ENCODE measurements at places on chromosomes 2 and 18. TPM values are rescaled to one million over a fixed set of nuclear protein-coding genes. Genes with fewer than 3 reads are reported as not detected.

Gene KCNJ3
- not detected for total RNA-seq

Gene UNC80
- total RNA-seq = not detected

Gene MEP1B
- total RNA-seq = not detected

Gene ZFAND2B
- total RNA-seq = 32.8 TPM

Gene ST6GAL2
- total RNA-seq = under 0.01 TPM

Gene GLB1L
- 6.6 TPM for total RNA-seq

Gene CNTNAP5
- total RNA-seq = not detected

Gene ATP6V1C2
- 0.43 TPM for total RNA-seq

Gene SCYGR4
- not detected for total RNA-seq

Gene TNFRSF11A
- 0.21 TPM for total RNA-seq

Gene POTEC
- not detected for total RNA-seq

Gene CELF4
- not detected for total RNA-seq

Gene NOL4
- total RNA-seq = under 0.01 TPM

Gene NEU2
- not detected for total RNA-seq

Gene DUSP19
- total RNA-seq = 0.24 TPM
